ENCODE measurements at places on chromosomes 12 and 14.

GRCh38 chr12:57838594-57839302, 7.8 kb downstream of the CTDSP2 start:
- DNase-seq = no peak

GRCh38 chr12:123986374-123986965, 13.5 kb downstream of the ZNF664 start:
- DNase-seq = no peak

- DNase-seq = no peak
Observed at GRCh38 chr14:79306546-79306945, 904.8 kb downstream of the DIO2 start.

GRCh38 chr14:92768795-92769194, 20.4 kb upstream of the LGMN start:
- no peak for DNase-seq

DNA sequence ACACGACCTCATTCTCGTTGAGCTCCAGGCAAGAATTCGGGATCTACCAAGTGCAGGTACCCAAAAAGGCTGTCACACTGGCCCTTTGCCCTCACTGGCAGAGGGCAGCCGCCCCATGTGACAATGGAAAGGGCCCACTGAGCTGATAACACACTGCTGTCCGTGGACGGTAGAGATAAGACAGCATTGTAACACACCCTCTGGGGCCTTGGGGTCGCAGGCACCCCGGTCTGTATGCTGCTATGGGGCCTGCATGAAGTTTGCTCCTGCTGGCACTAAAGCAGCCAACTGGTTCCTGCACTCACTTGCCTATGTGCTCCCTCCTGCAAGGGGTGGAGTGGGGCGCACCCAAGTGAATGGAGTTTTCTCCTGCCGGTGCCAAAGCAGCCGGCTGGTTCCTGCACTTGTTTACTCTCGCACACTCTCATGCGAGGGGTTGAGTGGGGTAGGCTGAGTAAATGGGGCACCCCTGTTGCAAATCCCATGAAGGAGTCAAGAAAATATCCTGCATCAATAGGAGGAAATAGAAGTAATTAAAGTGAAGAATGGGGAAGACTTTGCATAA, 477.9 kb downstream of the ATP23 start:
- no peak for DNase-seq

DNA sequence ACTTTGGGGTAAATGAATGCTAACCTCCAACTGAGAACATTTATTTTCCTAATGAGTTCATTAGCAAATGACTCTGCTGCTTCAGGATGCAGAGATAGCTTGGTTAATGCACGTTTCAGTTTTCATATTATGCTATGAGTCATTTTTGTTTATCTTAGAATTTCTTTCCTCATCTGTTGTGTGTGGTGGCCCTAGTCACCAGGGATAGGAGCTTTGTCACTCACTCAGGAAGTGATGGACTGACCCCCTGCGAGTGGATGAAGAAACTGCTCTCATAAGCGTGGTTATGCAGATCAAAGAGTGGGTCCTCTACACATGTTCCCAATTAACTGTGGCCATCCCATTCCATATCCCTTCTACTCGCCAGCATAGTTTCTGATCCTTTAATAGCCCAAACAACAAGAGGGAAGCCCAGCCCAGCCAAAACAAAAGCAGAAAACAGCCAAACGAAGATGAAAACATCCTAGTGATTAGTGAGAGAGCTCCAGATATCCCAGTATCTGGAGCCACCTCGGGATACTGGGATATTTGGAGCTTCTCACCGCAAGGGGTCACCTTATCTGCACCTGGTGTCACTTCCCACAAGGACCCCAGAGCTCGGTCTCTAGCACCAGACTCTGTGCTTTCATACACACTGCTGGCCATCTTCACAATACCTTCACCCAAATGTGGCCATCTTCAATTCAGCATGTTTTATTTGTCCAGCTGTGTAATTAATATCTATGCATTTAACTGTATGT, 8.6 kb downstream of the TC2N start:
- no peak for DNase-seq

GRCh38 chr14:75450381-75451276, 22.8 kb downstream of the JDP2 start:
- DNase-seq = no peak

- DNase-seq = no peak
Observed at GRCh38 chr12:6849427-6849826, 1.7 kb downstream of the CDCA3 start.

- no peak for DNase-seq
Observed at GRCh38 chr12:125418902-125419564, 353.8 kb downstream of the AACS start.

GRCh38 chr14:47846008-47846407, 170.6 kb upstream of the MDGA2 start:
- no peak for DNase-seq

- DNase-seq = no peak
Observed at GRCh38 chr14:100108840-100109593, 43.8 kb downstream of the EVL start.

DNA sequence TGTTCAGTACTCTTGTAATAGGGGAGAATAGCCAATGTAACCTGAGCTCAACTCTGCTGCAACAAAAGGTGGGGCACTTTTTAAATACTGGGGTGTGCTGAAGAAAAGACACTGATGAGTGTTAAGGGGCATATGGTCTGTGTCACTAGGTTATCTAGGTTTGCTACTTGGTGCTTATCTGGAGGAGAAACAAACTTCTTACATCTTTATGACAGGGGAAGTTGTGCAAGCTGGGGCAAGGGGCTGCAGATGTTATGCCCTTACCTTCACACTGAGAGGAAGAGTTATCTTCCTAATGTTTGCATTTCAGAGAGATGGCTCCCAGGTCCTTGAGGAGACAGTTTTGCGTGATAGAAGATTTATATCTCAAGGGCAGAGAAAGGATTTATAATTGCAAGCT, 90.9 kb upstream of the PKP2 start:
- no peak for DNase-seq

DNA sequence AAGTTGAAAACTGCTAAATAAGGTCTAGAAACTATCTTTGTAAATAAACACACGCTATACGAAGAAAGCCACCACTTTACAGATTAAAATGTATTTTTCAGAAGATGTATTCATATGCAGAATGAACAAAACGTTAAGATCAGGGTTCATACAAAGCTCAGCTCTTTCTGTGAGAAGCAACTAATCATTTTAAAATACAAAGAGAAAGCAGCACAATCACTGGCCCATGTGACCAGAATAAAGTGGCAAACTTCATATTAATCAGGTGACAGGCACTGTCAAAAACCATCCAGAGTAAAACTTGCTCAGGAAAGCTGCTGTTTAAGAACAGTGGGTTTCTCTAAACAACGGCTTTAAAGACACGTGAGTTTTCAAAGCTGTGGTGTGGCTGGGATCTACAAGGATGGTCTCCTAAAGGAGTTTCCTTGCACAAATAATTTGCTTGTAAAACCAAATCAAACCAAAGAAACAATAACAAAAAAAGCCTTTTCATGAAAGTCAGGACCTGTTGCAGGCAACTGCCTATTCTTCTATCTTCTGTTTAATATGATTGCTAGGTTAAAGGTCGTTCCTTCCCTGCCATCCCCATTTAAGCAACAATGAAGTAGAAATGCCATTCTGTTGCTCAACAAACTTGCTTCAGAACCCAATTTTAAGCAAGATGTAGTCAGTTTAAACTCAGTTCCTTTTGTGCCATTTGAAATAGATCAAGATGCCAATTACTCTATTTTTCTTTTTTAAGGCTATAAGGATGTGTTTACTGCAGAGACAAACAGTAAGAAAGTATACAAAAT, 22.3 kb downstream of the SEL1L start:
- DNase-seq = no peak

DNA sequence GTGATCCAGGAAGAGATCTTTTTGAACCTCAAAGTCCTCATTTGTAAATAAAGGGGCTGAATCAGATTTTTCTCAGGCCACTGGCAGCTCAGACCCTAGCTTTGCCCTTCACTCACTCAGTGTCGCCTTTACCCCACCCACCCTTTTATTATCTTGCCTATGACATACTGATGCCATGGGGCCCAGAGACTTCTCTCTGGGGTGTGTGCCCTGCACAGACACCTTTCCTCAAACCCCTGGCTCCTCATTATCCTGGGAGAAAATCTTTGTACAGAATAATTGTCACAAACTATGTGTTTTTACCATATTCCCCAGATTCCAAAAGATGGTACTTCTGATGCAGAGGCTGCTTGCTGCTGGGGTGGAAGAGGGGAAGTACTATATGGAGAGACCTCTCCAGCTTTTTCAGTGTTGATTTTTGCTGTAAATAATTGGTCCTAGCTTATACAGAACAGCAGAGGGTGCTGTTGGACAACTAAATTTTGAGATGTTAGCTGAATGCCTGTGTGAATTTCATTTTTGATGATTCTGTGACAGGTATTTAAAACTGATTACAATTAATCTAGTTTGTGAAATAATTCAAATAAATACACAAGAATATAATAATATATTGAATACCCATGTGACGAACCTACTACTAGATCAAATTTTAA, 53.9 kb upstream of the DCD start:
- no peak for DNase-seq

DNA sequence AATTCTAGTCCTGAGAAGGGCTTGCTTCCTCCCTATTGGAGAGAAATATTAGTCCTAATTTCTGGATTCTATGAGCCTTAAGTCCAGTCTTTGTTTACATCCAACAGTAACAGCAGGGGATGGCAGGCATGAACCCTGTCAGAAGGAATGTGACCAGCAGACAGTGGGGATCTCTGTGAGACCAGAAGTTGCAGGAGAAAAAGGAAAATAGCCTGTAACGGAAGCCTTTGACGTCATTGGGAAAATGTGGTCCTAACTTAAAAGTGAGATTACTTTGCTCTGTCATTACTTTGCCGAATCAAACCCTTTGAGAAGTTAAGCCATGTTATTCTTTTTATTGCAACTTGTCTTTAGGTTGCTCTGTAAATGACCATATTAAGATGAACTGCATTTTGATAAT, 218.2 kb upstream of the PRICKLE1 start:
- no peak for DNase-seq

- no peak for DNase-seq
Observed at GRCh38 chr14:98931126-98931525, 340.9 kb downstream of the BCL11B start.

DNA sequence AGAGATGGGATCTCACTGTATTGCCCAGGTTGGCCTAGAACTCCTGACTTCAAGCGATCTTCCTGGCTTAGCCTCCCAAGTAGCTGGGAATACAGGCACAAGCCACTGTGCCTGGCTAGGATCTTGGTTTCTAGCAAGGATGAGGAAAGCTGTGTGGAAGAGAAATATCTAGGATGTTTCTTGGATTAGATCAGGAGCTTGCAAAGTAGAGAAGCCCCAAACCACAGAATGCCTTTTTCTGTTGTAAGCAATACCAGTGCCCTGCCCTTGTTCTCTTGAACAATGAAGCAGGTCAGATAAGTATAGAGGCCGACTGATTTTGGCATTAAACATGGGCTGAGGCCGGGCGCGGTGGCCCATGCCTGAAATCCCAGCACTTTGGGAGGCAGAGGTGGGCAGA, 44.3 kb upstream of the STRN3 start:
- DNase-seq = no peak

GRCh38 chr14:100039903-100040302, 25.3 kb upstream of the EVL start:
- no peak for DNase-seq

- no peak for DNase-seq
Observed at GRCh38 chr12:31669020-31669419, 9.5 kb downstream of the ETFBKMT start.

DNA sequence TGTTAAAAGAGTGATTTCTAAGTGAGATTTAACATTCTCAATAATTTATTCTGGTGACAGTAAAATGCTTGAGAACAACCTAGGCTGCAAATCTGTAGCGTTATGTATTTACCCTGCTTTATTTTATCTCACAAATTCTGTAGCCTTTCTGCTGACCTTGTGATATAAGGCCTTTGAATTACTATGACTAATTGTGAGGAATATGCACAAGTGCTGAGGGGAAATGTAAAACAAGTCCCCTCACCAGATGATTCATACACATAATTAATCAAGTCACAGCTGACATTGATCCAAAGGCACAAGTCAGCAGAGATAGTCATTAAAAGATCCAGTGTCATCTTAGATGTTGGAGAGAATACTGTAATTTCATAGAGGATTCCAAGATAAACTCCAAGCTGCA, 992.7 kb upstream of the USP15 start:
- no peak for DNase-seq

GRCh38 chr12:122052285-122052684, 26.3 kb upstream of the MLXIP start:
- no peak for DNase-seq

DNA sequence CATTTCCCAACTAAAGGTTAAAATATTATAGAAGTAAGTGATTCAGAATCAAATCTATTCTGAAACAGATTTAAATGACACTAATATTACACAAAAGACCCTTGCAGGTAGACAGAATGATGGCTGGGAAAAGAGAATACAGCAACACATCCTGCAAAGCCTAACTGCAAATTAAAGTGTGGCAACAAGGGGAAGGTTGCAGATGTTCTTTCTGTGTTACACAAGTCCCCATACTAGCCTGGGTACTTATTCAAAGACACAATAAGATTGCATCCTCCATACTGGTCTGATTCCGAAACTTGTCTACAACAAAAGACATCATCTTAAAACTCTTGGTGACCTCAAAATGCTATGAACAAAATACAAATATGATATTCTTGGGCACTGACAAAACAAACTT, 50.5 kb downstream of the R3HDM2 start:
- no peak for DNase-seq

DNA sequence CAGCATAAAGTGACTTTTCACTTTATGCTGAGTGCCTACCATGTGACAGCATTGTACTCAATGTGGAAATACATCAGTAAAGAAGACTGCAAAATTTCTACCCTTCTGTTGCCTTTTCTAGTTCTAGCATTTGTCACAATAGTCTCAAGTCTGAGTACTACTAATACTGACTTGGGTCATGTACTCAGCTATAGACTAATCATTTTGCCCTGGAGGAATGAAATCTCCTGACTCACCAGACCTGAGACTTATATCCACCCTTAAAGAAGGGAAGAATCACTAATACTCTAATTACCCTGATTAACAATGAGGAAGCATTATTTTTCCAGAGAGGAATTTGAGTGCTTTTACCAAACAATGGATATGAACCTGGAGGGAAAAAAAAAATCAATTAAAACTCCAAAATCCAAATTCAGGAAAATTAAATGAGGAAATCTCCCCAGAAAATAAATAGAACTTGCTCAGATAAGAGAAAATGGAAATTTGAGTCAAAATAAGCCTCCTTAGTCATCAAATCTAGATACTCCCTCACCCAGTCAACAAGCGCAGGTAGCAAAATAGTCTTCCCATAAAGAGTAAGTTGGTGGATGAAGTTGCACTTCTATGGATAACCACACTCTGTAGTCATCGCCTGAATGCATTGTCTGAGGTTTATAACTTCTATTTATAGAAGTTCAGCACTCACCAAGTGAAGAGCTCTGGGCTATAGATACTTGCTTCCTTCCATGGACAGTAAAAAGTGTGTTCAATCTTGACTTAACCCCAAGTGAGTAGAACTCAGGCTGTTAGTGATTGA, 386.6 kb downstream of the SYT1 start:
- DNase-seq = no peak

DNA sequence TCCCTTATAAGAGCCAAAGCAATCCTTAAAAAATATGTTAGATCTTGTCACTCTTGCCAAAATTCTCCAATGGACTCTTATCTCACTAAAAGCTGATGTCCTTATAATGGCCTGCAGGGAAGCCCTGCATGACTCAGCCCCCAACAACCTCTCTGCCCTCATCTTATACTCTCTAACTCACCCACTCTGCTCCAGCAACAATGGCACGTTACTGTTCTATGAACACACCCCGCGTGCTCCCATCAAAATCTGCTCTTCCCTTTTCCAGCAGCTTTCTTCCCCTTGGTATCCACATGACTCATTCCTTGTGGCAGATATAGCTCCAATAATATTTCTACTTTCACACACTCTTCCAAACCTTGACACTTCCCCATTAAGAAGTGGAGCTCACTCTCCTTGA, 108.1 kb downstream of the DENND5B start:
- DNase-seq = no peak

Measured in iPS DF 19.7 (cell line).